Epithelial cell of prostate (primary cell): ENCODE measurements at places on chromosomes 2 and 18.
A peak's percentile ranks its signal among the peaks of the same experiment; 100 is the strongest.

DNA sequence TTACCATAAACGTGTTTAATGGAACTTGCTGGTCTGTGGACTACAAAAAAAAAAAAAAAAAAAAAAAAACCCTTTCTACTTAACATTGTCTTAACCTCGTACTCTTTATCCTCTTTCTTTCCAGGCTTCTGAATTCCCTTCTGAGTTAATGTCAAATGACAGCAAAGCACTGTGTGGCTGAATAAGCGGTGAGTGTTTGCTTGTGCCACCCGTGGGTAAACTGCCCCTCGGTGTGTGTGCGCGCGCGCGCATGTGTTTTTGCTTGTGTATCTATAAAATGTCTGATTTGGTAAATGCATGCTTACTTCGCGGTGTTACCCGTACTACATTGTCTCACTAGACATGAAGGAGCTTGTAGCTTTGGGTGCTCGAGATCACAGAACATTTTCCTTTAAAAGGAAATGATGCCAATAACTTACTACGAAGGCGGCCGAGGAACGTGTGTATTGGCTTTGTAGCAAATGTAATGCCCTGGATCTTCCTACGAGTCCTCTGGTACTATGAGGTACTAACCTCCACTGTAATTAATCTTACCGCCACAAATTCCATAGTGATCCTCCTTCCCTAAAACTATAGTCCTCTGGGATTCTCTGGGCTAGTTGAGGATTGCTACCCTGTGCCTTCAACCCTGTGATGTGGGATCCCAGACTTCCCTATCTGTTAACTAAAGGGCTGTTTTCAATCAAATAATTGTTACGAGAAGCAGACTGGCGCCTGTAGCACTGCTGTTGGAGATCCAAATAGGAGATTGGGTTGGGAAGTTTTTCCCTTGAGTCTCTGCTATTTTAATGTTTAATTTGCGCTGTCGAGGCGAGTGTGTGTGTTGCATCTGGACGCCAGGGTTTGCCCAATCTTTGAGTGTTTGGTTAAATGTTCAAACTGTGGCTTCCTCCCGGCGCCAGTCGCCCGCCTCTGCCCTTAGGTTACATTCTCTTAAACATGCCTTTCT lies 1.1 kb downstream of the ID2 start:
- DNase-seq: no peak

DNA sequence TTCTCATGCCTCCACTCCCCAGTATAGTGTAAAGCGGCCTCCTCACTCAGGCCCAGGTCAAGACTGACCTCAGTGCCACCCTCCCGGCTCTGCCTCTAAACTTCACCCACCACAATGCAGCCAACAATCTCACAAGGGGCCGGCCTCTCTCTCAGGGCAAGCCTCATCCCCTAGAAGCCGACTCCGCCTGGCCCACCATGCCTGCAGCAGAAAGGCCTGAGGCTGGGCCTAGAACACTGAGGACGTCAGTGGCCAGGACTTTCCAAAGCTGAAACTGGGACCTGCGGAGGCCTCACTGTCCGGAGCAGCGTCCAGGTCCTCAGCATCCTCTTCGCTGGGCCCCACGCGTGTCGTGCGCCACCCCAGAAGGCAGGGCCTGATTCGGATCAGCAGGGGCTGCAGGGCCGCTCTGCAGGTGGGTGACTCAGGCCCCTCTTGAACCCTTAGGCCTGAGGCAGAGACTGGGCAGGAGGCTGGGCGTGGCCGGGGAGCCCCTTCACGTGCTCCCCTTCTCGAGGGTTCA lies 52.9 kb downstream of the PKDCC start:
- DNase-seq: no peak

GRCh38 chr2:40300391-40300790 lies 151.5 kb downstream of the SLC8A1 start:
- no peak for DNase-seq

DNA sequence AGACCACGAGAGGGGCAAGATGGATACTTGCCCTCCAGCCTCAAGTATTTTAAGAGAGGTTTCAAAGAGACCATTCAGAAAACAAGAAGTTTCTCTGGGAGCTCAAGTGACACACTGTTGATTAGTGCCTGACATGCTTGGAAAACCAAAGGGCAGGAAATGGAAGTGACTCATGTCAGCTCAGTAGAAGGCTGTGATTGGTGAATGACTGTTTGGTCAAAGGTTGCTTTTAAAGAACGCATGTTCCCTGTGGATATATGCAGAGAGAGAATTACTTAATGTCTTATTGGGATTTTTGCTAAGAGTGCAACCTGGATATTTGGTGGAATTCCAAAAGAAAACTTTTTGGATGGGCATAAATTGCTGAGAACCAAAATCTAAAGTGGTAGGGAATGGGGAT lies 549.9 kb downstream of the XIRP2 start:
- no peak for DNase-seq

GRCh38 chr2:238710032-238710735 lies 137.7 kb upstream of the TWIST2 start:
- no peak for DNase-seq

DNA sequence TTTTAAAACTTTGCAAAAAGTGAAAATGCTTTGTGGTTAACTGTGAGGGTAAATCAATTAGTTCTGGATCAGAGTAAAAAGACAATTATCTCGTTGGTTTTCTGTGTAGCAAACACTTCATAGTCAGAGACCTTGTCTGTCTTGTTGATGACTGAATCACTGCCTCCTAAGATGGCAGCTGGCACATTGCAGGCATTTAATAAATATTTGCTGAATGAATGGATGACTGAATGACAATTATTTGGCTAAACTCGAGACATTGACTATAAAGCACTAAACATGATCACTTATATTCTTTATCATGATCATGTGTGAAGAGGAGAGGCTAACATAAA lies 96.2 kb downstream of the MAIP1 start:
- no peak for DNase-seq

DNA sequence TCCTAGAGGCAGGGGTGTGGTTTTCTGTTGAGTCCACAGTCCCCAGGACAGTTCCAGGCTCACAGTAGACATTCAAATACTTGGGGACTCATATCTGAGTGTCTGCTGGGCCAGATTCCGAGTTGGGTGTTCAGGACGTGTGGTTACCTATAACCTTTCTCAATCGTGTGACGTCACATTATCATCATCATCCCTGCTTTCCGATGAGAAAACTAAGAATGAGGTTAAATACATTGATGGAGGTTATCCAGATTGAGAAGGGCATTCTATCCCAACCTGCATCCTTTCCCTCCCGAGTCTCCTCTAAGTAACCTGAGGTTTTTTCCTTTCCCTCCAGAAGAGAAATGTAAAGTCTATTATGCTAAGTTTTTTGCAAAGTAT lies 204.6 kb downstream of the MGAT5 start:
- no peak for DNase-seq

DNA sequence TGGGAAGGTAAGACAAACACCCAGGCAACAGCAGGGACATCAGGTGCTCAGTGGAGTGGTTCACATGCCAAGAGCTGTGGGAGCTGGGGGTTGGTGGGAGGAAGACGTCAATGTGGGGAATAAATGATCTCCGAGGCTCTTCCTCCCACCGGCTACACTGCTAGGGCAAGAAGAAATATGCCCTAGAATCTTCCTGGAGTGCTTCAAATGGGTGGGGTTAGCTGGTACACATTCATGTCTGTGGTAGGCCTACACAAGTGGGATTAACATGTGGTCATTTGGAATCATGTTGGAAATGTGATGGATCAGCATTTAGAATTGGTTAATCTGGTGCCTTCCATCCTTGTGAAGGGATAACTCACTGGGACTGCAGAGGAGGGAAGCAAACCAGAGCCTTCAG lies 12.4 kb upstream of the ZFP36L2 start:
- DNase-seq: no peak

- DNase-seq: peak; percentile 3
Measured at GRCh38 chr2:178912416-178913048, 105.3 kb upstream of the TTN start.

DNA sequence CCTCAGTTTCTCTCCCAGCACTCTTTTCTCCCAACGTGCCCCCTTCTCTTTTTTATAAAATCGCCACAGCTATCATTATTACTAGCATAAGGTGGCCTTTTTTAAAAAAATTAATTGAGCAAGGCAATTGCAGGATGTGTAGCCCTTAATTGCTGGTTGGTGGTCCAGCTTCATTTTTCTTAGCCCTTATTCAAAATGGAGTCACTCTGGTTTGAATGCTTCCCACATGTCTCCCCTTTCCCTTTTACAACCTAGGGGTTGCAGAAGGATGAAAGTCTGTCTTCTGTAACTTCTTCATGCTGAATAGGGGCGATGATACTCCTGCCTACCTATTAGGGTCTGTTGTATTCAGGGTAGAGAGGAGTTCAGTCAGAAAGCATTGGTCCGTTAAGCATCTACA lies 36.6 kb upstream of the PROKR1 start:
- DNase-seq: no peak

DNA sequence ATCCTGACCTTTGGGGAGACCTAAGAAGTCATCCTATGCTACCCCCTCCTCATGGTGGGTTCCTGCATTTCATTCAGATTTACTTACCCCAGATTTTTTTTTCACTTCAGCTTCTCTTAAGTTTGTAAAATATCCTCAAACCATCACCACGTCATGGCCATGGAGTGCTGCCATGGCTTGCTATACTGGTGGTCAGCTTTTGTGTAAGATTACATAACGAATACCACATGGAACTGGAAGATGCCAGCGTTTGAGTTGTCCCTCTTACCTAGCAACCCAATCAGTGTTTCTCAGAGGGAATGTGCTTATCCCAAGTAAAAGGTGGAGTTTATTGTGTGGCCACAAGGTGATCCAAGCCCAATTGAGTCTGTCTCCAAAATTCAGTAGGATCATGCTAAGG lies 148.6 kb upstream of the ALPP start:
- no peak for DNase-seq

GRCh38 chr2:126645211-126645618 lies 10.7 kb upstream of the GYPC start:
- no peak for DNase-seq

GRCh38 chr18:74652392-74652988 lies 54.8 kb downstream of the ZNF407 start:
- DNase-seq: no peak

DNA sequence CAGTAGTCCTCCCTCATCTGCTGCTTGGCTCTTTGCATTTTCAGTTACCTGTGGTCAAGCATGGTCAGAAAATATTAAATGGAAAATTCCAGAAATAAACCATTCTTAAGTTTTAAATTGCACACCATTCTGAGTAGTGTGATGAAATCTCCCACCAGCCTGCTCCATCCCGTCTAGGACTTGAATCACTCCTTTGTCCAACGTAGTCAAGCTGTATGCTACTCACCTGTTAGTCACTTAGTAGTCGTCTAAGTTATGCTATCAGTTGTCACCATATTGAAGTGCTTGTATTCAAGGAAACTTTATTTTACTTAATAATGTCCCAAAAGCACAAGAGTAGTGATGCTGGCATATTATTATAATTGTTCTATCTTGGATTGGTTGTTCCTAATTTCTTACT lies 172.5 kb downstream of the FIGN start:
- DNase-seq: peak; percentile 36

DNA sequence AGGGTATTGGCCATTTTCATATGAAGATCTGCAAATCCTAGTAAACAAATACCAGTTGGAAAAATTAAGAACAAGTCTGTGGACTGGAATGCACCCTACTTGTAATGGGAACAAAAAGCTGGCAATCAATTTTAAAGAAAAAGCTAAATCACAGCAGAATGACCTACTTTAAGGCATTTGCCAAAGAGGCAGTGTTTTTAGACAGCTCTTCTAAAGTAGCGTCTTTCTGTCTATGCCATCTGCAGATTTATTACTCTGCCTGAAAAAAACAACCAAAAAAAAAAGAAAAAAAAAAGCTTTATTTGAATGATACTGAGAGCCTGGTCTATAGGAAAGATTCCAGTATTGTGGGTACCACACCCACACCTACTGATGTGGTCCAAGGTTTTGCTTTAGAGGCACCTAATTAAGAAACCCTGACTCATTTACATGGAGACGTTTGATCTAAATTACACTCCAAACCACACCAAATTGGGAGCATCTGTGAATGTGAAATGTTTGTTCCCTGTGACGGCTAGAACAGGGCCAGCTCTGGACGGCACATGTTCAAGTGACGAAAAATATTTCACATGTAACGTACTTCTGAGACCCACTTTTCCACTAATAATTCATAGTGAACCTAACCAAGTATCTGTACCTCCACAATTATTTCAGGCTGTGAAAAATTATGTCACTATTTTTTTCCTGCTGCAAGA lies 597.1 kb downstream of the ARHGAP15 start:
- no peak for DNase-seq

- no peak for DNase-seq
Measured at GRCh38 chr2:112092286-112093041, 37.4 kb downstream of the TMEM87B start.

DNA sequence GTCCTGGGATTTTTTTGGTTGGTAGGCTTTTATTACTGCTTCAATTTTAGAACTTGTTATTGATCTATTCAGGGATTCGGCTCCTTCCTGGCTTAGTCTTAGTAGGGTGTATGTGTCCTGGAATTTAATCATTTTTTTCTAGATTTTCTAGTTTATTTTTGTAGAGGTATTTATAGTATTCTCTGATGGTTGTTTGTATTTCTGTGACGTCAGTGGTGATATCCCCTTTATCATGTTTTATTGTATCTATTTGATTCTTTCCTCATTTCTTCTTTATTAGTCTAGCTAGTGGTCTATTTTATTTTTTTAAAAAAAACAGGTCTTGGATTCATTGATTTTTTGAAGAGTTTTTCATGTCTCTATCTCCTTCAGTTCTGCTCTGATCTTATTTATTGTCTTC lies 193.3 kb upstream of the MAP2 start:
- no peak for DNase-seq

- DNase-seq: no peak
Measured at GRCh38 chr2:196229013-196229412, 57.6 kb upstream of the STK17B start.

DNA sequence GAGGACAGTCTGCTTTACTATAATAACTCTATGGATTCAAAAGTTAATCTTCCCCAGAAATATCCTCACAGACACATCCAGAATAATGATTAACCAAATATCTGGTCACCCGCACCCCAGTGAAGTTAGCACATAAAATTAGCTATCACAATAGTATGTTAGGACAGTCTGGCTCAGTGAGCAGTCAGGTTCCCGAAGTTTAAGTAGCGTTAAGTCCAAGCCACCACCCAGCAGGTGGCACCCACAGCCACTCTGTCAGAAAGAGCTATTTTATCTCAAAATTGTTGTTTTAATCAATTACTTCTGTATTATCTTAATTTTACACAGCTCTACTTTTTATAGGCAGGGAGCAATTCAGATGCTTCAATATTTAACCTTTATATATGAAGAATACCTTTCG lies 537.5 kb downstream of the MBD2 start:
- DNase-seq: no peak

DNA sequence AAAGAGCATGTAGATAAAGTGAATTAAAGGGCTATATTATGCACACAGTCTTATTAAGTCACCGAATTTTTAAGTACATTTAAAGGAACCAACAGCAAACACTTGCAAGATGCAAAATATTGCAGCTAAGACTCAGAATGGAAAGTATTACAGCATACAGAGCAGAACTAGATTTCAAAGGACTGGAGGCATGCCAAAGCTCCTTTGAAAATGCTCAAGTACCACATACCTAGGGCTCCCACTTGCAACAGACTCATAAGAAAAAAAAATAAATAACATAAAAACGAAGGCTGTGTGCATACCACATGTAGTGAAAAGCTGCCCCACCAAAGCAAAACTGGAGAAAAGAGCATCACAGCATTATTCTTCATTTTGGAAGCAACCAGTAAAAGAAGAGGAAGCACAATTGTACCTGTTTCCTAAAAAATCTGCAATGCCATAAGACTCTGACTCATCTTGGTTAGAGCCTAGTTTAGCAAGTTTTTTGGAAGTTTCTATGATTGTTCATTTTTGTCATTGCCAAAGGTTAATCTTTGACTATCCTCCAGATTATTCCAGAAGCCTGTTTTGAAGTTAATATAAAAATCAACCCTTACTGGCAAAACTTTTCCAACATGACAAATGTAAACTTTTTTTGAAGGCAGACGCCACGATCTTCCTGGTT lies 306.0 kb upstream of the COL3A1 start:
- DNase-seq: no peak
